ENCODE measurements at places on chromosomes 6 and 20. TPM values are rescaled to one million over a fixed set of nuclear protein-coding genes. Genes with fewer than 3 reads are reported as not detected.

Gene CGA
- polyA plus RNA-seq: 5.4 TPM

Gene GPLD1
- polyA plus RNA-seq: 2.8 TPM

Gene VGLL2
- polyA plus RNA-seq: 0.29 TPM

Gene PHACTR3
- 9.1 TPM for polyA plus RNA-seq

Gene HEY2
- 0.40 TPM for polyA plus RNA-seq

Gene FILIP1
- polyA plus RNA-seq: 5.7 TPM

Gene GID8
- 17.9 TPM for polyA plus RNA-seq

Gene TCP11
- not detected for polyA plus RNA-seq

Gene LZTS3
- polyA plus RNA-seq: 32.7 TPM

Gene DZANK1
- polyA plus RNA-seq: 2.0 TPM

Gene BTBD3
- polyA plus RNA-seq: 22.3 TPM

Gene ADIG
- polyA plus RNA-seq: not detected

All from hepatocyte (in vitro differentiated cells).